Sciatic nerve (tissue), 2 donors: ENCODE measurements at places on chromosomes 6 and 20. TPM values are rescaled to one million over a fixed set of nuclear protein-coding genes. Genes with fewer than 3 reads are reported as not detected.

Gene PI16
- total RNA-seq: 91.7 TPM

Gene CRISP2
- not detected for total RNA-seq

Gene TCF21
- 0.80 TPM for total RNA-seq

Gene TINAG
- total RNA-seq: 0.31 TPM

Gene NAPB
- total RNA-seq: 18.7 TPM

Gene CFB
- 72.6 TPM for total RNA-seq

Gene ANKEF1
- total RNA-seq: 1.6 TPM

Gene WASF1
- 9.6 TPM for total RNA-seq

Gene SLC22A23
- total RNA-seq: 10.3 TPM

Gene COL21A1
- 31.4 TPM for total RNA-seq

Gene GPSM3
- 20.5 TPM for total RNA-seq

Gene COL9A3
- total RNA-seq: 69.6 TPM

Gene COL19A1
- 0.98 TPM for total RNA-seq
